Mesendoderm (in vitro differentiated cells): ENCODE measurements at places on chromosomes 4 and X.

- no peak for DNase-seq
Measured at GRCh38 chrX:107654566-107654871, 26.2 kb downstream of the PRPS1 start.

GRCh38 chr4:41977709-41978108, 3.8 kb upstream of the DCAF4L1 start:
- DNase-seq, result no peak

- DNase-seq, result no peak
Measured at GRCh38 chr4:10109995-10110670, 6.5 kb downstream of the WDR1 start.

DNA sequence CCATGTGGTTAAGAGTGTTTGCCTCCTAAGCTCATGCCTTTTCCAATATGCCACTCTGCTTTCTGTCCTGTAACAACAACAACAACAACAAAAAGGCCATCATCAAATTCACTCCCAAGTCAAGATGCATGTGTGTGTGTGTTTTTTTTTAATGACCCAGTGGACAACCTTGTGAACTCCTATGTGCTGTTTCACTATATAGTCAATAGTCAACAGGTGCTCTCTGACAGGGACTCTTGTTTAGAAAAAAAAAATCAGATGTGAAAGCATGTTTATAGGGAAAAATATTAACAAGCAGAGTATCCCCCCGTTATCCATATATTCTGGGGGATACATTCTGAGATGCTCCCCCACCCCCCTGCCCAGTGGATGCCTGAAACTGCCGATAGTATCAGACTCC, 50.6 kb upstream of the BEND2 start:
- no peak for DNase-seq
